ENCODE measurements at places on chromosomes 16 and 17.

GRCh38 chr17:59890720-59891119 is 2.0 kb downstream of the TUBD1 start:
- no peak for DNase-seq

DNA sequence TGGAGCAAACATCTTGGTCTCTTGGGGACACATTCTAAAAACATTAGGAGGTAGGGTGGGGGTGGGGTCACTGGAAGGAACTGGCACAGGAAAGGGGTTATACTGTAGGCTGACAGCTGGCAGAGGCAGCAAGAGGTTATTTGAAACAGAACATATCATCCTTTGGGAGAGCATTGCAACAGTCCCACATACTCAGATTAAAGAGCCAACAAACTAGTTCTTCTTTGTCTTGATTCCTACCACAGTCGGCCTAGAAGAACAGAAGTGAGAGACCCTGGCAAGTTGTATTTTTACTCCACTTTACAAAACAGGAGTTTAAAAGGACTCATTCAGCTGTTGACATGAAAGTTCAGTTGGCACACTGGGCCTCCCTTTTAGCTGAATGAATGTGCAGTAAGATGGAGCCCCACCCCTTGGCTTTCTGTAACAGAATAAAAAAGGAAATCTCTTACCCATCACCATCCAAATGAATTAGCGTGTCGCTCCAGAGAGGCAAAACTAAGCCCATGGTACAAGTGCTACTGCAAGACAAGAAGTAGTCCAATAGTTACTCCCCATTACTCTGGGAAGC is 54.6 kb upstream of the CORO6 start:
- DNase-seq = no peak

- peak; percentile 75 for DNase-seq
These were observed at the start of gene MPP3 for GRCh38 chr17:43832976-43833829. MPP3 (minus strand) TSS chr17:43833146; CDS start chr17:43831906, 1,240 bp downstream.

DNA sequence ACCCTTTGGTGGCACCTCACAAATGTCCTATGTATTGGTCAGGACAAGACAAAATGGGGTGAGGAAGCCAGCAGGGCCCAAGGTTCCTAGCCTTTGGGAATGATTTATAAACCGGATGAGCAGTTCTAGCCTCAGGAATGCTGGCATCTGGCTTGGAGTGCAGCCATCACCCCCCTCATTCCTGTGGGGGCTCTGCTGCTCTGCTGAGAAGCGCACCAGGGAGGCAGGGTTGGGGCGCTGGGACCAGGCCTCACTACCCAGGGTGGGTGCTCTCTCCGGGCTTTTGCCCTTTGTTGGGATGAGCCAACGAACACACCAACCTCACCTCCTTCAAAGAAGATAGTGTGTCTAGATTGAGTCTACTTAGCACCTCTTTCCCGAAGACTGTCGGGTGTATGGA is 39.2 kb downstream of the TMEM11 start:
- DNase-seq = no peak

- no peak for DNase-seq
These were observed 2.8 kb downstream of the TMEM94 start for GRCh38 chr17:75459246-75459589.

- DNase-seq = no peak
These were observed 5.4 kb upstream of the RNF222 start for GRCh38 chr17:8402921-8403536.

GRCh38 chr16:49330562-49331201 is 42.9 kb upstream of the C16orf78 start:
- no peak for DNase-seq

DNA sequence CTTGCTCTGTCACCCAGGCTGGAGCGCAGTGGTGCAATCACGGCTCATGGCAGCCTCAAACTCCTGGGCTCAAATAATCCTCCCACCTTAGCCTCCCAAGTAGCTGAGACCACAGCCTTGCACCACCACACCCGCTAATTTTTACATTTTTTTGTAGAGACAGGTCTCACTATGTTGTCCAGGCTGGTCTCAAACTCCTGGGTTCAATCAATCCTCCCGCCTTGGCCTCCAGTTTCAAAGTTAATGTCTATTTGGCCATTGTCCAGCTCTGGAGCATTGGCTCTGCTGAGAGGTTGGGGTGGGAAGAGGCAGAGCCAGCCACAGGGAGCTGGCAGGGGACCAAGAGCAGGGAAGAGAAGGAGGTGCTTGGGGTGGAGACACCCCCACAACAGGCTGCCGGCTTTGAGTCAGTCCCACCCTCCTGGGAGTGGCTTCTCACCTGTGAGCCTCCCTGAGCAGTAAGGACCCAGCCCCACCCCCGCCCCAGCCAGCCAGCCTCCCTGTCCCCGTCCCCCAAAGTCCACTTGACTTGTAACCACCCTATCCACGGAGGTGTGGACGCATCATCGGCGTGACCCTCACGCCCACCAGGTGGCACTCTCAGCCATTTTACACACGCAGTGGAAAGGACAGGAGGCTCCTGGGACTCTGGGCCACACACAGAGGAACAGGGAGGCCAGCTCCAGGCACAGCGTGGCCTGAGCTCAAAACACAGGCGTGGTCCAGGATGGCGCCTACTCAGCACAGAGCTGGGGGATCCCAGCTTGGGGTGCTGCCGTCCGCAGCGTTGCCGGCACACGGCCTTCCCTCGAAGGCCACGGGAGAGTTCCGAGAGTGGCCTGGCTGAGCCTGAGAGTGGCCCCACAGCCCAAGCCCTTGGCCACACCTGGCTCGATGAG is 22.8 kb upstream of the PVALEF start:
- peak; percentile 52 for DNase-seq

- DNase-seq = no peak
These were observed 157.3 kb downstream of the AATF start for GRCh38 chr17:37106049-37106448.

GRCh38 chr17:82938873-82939620 is 99.2 kb upstream of the ZNF750 start:
- DNase-seq = no peak

- peak; percentile 89 for DNase-seq
These were observed at the start of gene ECI1 for GRCh38 chr16:2251296-2252111. ECI1 (minus strand) TSS chr16:2251587; CDS start chr16:2251566, 21 bp downstream.

DNA sequence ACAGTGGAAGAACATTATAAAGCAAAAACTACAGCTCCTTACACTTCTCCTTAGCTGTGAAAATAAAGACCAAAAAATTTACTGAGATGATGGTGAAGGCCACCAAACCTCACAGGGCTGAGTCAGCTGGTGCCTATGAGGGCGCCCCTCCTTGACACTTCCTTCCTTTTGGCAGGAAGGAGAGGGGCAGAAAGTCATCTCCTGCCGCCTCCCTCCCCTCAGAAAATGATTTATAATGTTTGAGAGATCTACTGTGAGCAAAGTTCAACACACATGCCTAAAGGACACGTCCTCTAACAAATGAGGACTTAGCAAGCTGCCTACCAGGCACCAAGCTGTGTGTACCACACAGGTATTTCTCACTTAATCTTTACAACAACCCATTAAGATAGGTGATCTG is 245.7 kb downstream of the PRKCA start:
- no peak for DNase-seq

DNA sequence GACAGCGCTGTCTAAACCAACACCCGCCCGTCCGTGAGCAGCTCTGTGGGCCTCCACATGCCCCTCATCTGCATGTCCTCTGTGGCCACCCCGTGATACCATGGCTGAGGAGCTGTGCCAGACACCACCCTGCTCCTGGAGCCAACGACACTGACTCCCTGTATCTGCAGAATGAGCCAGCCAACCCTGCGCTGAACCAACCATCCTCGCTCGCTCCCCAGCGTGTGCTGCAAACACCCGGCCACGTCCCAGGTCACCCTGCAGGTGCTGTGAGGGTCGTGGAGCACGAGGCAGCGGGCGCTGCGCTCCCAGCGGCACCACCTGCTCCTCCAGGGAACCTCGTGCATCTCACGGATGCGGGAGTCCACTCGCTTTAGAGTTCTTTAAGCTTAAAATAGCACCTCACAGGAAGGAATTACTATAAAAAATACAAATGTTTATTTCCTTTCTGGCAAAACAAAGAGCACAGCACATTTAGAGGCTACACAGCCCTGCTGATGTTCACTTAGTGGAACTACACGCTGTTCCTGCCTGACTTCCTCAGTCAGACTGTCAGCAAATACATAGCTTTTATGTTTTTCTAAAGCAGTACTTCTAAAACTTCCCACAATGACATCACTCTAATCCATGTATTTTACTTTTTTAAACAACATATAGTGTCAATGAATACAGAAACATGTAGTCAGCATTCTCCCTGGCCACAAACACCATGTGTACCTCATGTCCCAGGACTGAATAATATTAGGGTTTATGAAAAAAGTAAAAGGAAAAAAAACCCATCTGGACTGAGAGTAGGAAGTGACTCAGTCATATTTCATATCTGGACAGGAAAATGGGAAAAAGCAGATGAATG is 43.5 kb downstream of the MAP1LC3B start:
- DNase-seq = no peak

DNA sequence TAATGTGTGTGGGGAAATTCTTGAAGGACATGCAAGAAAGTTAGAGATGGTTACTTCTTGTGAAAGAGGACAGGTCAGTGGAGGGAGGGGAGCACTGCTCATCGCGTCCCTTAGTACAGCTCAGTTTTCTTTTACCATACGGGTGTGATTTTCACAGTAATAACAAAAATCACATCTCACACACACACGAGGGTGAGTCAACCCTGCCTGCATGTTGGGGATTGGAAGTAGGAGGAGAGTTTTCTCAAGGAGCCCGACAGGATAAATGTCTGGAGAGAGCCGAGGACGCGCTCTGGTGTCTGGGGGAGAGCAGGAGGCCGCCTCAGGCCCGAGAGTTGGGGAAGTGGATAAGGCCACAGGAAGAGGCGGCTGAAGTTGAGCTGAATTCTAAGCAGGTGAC is 16.4 kb downstream of the PLCD3 start:
- no peak for DNase-seq

GRCh38 chr17:31378638-31379037 is 12.8 kb upstream of the RAB11FIP4 start:
- no peak for DNase-seq

DNA sequence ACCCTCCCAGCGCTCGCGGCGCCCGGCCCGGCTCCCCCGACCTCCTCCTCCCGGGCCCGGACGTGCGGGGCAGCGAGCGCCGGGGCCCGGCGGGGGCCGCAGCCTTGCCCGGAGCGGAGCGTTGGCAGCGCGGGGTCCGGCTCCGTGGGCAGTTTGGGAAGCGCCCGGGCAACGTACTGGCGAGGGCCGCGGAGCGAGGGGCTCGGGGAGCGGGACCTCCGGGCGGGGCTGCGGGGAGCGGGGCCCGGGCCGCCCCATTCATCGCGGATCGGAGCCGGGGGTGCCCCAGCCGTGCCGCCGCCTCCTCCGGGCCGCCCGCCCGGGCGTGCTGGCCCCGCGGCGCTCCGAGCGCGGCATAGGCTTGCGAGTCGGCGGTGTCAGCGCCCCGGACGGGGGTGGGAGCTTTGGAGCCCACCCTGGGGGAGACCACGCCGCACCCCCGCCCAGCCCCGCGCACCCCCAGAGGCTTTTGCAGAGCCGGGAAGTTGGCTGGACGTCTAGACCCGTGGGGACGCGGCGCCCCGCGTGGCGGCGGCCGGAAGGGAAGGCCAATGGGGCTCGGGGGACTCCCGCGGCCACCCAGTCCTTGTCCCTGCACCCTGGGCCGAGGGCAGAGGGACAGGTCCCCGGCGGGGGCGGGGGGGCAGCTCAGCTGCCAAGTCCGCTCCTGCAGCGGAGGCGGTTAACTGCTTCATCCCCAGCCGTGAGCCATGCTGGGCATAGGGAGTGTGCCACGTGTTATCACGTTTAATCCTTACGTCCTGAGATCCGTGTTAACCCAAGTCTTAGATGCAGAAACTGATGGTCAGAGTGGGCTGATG is 852 bp downstream of the ZNF469 start:
- no peak for DNase-seq

DNA sequence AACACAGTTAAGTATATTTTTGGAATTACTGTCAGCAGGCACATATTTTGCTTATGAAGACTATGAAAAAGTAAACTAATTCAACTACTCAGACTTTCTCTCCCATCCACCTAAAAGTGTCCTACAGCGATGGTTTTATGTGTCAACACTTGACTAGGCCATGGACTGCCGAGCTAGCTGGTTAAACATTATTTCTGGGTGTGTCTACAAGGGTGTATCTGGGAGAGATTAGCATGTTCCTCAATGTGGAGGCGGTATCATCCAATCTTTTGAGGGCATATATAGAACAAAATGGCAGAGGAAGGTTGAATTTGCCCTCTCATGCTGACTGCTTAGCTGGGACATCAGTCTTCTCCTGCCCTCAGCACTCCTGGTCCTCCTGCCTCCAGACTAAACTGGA is 82.7 kb upstream of the CDYL2 start:
- no peak for DNase-seq

DNA sequence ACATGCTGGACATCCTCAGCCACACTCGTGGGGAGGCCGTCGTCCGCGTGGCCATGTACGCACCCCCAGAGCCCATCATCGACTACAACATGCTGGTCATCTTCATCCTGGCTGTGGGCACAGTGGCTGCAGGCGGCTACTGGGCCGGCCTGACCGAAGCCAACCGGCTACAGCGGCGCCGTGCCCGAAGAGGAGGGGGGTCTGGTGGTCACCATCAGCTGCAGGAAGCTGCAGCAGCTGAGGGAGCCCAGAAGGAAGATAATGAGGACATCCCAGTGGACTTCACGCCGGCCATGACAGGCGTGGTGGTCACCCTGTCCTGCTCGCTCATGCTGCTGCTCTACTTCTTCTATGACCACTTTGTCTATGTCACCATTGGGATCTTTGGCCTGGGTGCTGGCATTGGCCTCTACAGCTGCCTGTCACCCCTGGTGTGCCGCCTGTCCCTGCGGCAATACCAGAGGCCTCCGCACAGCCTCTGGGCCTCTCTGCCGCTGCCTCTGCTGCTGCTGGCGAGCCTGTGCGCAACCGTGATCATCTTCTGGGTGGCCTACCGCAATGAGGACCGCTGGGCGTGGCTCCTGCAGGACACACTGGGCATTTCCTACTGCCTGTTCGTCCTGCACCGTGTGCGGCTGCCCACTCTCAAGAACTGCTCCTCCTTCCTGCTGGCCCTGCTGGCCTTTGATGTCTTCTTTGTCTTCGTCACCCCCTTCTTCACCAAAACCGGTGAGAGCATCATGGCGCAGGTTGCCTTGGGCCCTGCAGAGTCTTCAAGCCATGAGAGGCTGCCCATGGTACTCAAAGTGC is 900 bp downstream of the SPPL2C start:
- no peak for DNase-seq

GRCh38 chr17:77343031-77343800 is 202.4 kb downstream of the SEC14L1 start:
- DNase-seq = no peak

GRCh38 chr17:72419866-72420774 is 299.3 kb downstream of the SOX9 start:
- DNase-seq = no peak

DNA sequence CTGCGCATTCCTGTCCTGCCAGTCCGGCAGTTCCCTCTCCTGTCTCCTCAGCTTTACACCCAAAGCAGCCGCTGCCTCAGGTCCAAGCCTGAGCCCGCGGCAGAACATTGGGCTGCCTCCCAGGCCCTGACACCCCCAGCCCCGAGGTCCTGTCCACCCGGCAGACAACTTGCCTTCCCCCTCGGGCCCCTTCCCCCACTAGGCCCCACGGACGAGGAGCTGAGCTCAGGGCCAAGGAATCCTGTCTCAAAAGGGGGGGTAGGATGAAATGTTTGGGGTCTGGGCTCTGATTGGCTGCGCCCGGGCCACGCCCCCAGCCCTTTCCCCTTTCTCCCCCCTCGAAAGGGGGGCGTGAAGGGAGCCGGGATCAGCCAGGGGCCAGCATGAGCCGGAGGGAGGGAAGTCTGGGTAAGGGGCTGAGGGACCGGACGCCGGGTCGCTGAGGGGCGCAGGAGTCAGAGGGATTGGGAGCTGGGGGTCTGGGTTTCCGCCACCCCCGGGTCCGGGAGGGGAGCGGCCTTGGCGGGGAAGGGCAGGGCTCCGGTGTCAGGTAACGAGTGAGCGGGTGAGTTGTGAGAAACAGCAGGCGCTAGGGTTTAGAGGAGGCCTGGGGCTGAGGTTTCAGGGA is at the start of gene CTF1:
TSS of gene CTF1 (plus strand) at position 354 of the 628 bp plus-strand sequence. CDS start at position 384, 30 bp downstream.
- DNase-seq = no peak

- no peak for DNase-seq
These were observed at the start of gene CTCF for GRCh38 chr16:67562526-67562917. CTCF (plus strand) TSS chr16:67562526; CDS start chr16:67610833, 48,307 bp downstream.

Data from NCI-H2227 treated with DMSO at 0.1 percent for 48 hours (cell line).